T-helper 22 cell (primary cell): ENCODE measurements at places on chromosomes 1 and 21.

DNA sequence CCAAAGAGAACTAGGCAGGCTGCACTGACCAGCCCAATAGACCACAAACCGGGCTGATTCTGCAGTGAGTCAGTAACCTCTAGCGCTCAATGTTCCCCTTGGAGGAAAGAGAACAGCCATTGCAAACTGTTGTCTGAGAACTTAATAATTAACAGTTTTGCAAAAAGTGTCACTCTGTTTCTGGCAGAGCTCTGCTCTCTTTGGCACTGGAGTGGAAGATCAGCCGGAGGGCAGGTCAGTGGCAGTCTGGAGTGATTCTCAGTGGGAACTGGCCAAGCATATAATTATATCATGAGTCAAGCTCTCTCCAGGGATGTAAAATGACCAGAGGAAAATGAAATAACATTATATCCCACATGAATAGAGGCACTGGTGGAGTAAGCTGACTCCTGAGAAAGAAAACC is 238.3 kb downstream of the HLX start:
- no peak for DNase-seq

GRCh38 chr1:114715952-114716303 is 643 bp downstream of the NRAS start:
- DNase-seq: no peak

DNA sequence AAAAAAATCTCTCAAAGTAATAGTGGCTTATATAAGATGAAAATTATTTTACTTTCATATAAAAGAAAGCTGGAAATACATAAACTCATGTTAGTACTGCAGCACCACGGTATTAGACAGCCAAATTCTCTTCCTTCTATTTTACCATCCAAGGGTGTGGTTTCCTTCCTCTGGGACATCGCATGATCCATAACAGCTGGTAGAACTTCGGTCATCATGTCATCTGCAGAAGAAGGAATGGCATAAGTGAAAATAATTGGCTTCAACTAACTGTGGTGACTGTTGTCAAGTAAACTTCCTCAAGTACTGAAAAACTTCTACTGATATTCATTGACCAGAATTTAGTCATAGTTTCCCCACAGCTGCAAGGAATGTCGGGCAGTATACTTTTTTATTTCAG is 28.3 kb upstream of the IFI44L start:
- no peak for DNase-seq

DNA sequence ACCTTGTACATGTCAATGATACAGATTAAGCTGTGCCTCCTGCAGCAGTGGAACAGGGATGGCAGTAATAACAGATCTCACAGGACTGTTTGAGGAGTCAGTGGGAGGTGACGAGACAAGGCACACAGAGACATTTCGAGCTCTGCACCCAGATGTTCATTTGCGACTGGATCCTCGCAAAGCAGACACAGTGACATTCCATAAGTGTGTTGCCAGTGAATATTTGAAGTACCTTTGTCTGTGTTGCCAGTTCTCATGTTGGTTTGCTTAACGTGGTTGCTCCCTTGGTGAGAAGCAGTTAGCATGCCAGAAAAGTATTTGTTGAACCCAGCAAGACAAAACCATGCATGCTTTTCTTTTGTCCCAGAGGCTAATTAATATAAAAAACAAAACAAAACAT is 67.0 kb downstream of the NID1 start:
- DNase-seq: no peak
